ENCODE measurements at places on chromosomes 3 and 15.

DNA sequence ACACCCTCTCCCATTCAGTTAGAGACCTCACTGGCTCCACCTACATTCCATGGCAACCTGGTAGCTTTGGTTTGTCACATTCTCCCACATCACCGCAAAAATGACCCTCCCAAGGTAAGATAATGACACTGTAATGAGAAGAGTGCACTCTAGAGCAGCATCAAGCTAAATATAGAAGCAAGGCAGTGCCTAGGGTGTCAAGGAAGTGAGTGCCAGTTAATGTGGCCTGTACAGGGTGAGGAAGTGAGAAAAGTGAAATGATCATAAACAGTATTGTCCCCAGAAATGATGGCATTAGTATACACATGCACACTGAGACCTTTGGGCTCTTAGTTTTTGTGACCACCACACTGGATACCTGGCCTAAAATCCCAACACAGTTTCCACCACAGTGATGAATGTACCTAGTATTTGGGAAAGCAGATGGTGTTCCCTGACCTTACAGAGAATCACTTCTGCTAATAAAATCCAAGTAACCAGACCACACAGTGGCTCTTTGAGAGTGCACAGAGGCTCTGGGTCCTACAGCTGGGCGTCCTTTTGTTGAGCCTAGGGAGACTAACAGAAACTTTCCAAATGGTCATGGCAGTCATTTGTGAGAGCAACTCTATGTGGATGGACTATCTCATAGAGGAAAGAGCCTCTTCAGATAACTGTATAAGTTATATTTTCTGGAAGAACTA, 106.6 kb downstream of the ARPP21 start:
- DNase-seq, result no peak

DNA sequence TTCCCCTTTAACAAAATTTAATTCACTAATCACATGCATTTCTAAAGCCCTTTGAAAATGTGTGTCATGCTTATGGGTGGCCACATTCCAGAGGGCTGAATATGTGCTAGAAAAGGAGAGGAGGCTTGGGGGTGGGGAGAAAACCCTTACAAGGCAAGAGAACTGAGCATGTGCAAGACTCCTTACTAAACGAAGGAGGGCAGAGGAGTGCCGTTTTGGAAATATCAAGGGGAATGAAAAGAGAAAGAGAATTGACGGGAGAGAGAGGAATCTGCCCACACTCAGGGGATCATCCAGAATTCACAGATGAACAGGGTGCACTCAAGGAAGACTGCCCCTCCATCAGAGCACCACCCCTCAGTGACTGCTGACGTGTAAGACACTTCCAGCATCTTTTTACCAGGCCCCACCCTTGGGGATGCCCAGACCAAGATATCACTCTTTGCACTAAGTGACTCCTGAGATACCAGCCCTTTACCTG, 37.9 kb upstream of the TSC22D2 start:
- DNase-seq, result peak; percentile 11

DNA sequence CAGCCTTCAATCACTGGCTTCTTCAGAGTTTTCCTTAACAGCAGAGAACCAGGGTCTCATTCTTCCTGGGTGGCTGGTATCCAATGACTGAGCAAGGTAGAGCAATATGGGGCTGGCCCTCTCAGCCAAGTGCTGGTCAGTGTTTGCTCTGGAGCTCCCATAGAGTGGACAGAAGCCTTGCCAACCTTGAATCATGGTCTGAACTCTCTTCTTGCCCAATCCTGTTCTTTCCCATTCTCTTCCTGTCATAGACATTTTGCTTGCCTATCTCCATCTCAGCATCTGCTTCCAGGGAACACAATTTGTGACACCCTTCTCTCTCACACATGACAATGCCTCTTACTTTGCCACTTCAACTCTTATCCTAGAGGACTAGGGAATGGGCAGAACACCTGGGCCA, 245.6 kb upstream of the PEX5L start:
- DNase-seq, result no peak

GRCh38 chr15:78360367-78360801, 20.2 kb downstream of the CRABP1 start:
- no peak for DNase-seq

- peak; percentile 54 for DNase-seq
These were observed 108.5 kb downstream of the ZIC4 start for GRCh38 chr3:147297761-147298350.

- DNase-seq, result no peak
These were observed 63.5 kb downstream of the C3orf70 start for GRCh38 chr3:185089343-185089742.

- no peak for DNase-seq
These were observed 15.3 kb downstream of the ANKRD28 start for GRCh38 chr3:15782429-15782828.

DNA sequence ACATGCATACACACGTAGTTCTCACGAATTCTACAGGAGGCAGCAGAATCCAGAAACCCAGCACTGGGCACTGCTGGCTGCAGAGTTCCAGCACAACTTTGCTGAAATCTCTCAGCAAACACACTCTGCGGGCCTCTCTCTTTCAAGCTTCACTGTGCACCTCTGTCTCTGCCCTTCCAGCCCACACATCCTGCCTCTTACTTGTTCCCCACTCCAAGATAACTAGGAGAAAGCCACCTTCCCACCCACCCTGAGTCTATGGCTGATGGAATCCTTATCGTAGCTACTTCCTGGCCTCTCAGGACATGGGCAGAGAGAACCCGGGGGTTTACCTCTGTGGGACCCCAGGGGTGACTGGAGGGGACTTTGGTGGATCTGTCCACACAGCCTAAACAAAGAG, 11.9 kb downstream of the ANP32A start:
- DNase-seq, result no peak

DNA sequence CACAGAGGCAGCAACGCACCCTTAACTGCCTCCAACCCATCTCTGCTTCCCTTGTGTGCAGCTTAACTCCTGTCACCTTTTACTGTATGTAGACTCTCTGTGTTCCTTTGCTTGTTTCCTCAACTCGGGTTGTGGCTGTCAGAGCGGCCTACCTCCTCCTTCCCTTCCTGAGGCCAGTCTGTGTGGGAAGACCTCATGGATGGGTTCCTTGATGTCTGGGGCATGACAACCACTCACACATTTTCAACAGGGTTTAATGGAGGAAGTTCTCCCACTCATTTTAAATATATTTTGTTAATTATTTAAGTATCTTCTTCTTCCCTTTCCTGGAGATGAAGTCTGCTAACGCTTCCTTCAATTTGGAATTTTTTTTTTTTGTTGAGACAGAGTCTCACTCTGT, 1.8 kb upstream of the CSPG5 start:
- peak; percentile 24 for DNase-seq

- no peak for DNase-seq
These were observed 65.1 kb upstream of the CCNL1 start for GRCh38 chr3:157225001-157225400.

- no peak for DNase-seq
These were observed 57.0 kb downstream of the SUMF1 start for GRCh38 chr3:4409971-4410573.

DNA sequence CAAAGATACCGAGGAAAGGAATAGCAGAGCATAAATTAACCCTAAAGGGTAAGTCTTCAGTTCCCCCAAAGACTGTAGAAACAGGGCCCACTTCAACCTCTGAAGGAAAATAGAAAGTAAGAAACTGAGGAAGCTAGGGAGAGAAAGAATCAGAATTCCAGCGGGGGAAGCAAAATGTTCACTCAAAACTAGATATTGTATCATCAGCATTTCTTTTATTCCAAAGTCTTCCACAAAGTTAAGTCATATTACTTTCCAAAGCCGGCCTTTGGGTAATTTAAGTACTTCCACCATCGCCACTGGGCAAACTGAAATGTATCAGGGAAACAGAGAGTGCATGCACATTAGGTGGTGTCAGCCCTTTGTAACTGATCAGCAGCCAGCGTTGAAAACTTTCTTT, 88.3 kb downstream of the RSL24D1 start:
- DNase-seq, result no peak

GRCh38 chr15:57591822-57592367, at the start of gene MYZAP:
Gene MYZAP (plus strand): TSS chr15:57591904. CDS start chr15:57592035, 131 bp downstream.
- DNase-seq, result no peak

GRCh38 chr15:59244337-59244736, 37.7 kb downstream of the LDHAL6B start:
- DNase-seq, result no peak

DNA sequence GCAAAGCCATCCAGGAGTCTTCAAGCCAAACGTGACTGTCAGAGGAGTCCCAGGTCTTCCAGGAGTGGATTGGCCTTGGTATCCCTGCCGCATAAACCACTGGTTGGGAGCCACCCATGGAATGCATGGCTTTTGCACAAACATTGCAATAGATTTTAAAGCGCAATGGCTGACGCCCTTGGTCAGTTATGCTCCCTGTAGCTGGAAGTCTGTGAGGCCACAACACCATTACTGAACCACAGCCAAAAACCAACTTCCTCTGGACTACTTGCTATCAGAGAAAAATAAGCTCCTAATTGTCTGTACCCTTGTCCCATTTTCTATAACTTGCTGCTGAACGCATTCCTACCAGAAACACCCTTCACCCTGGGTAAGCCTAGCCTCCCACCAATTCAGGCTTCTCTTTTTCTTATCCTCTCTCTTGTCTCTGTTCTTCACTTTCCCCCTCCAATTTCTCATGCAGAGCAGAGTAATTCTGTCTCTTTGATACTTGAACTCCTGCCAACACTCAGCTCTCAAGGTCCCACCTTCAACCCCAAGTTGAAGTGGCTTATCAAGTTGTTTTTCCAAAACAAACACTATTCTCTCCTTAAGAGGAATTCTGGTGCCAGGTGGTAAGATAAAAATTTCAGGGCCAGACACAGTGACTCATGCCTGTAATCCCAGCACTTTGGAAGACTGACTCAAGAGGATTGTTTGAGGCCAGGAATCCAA, 176.4 kb upstream of the UBE2E1 start:
- no peak for DNase-seq

GRCh38 chr15:49235446-49236124, 65.5 kb downstream of the GALK2 start:
- peak; percentile 71 for DNase-seq

- DNase-seq, result no peak
These were observed 50.1 kb downstream of the TMOD3 start for GRCh38 chr15:51879555-51879954.

- DNase-seq, result no peak
These were observed 71.3 kb downstream of the CLSTN2 start for GRCh38 chr3:140006331-140006730.

- DNase-seq, result no peak
These were observed 162.5 kb downstream of the FMN1 start for GRCh38 chr15:33032053-33032452.

- no peak for DNase-seq
These were observed 22.0 kb upstream of the SPTSSB start for GRCh38 chr3:161393310-161393709.

DNA sequence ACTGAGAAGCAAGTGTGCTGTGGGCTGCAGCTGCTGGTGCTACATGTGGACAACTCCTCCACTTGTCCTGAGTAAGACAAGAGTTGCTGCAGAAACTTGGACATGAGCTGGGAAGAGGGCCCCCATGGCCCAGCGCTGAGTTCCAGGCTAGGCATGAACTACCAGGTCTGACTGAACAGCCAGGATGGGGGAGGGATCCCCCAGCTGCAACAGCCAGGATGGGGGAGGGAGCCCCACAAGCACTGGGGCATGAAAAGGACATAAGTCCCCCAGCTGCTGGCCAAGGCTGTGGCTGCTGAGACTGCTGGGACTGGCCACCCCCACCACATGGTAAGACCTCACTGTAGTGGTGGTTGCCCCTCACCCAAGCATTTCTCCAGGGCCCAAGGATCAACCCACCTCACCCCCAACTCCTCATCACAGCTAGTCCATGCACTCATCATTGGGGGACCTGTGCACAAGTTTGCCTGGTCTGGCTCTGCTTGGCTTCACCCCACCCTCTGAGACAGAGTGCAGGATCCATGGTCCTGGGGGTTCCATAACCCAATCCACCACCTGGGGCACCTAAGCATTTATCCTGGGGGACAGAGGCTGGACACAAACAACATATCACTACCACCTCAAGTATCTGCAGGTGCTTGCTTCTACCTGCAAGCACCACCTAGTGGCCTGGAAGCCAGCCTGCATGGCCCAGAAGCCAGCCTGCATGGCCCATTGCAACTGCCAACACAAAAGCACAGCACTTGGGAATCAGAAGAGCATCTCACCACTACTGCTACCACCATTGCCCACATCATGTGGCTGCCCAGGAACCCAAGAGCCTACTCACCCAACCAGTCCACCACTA, 84.5 kb upstream of the STT3B start:
- DNase-seq, result no peak

DNA sequence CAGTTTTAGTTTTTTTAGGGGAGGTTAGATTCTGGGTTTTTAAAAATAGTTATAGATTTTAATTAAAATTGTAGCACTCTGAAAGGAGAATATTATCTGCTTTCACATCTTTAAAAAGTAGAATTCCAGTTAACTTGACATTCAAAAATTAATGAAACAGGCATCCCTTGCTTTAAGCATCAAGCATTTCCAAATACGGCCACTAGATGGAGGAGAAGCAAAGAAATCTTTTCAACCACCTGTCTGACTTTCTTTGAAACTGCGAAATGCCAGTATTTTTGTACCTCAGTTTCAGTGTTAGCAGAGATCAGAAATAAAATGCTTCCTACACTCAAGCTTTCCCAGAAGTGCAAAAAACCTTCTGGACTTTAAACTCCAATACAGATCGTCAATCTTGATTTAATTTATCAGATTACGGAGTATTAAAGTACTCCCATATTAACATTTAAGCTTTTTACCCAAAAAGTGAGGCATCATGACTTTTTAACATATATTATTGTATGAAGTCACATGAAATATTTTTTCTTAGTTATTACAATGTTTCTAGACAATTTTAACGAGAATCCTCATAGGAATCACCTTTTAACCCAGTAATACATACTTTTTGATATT, 153.3 kb downstream of the P3H2 start:
- peak; percentile 61 for DNase-seq

DNA sequence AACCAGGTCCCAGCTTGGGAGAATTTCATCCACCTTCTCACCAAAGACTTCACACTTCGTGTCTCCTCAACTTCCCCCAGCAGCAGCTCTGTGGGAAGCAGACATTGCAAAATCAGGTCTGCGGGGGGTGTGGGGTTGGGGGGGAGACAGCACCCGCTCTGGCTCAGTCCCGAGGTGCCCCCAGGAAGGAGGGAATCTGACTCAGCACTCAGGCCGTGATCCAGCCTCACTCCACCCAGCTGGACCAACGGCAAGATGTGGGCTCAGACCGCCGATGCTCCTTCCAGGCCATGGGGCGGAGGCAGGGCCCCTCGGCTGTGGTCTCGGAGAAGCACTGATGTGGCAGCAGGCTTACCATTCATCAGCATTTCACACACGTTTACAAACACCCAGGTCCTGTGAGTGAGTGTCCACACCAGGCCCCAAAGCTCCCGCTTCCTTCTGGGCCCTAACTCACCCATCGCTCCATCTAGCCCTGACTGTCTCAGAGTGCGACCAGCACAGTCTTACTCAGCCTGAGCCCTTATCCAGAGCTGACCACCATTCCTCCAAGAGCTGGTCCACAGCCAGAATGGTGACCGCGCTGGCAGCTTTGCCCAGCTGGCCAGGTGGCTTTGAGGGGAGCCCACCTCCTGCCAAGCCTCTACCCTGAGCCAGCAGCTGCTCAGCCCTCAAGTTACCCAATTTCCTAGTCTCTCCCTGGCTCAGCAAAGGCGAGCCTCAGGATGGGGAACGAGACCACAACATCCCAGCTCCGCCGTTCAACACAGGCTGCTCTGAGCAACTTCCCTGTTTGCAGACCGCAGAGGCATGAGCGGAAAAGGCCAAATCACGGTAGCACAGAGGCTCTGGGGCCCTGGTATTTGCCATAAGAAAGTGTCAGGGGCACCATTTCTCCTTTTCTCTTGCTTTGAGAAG, 3.3 kb downstream of the STAB1 start:
- DNase-seq, result no peak

Data from cerebellar cortex (tissue), 1 donor.